ENCODE measurements at places on chromosomes 3 and 15. TPM values are rescaled to one million over a fixed set of nuclear protein-coding genes. Genes with fewer than 3 reads are reported as not detected.

Gene CACNA1D
- total RNA-seq, result 7.4 TPM

Gene COL6A6
- total RNA-seq, result 0.16 TPM

Gene GAP43
- 5.1 TPM for total RNA-seq

Gene IL17RD
- total RNA-seq, result 17.0 TPM

Gene GOLGA8K
- 10.0 TPM for total RNA-seq

Gene IL17RE
- total RNA-seq, result 11.0 TPM

Gene SPINK8
- not detected for total RNA-seq

Gene BUB1B
- total RNA-seq, result 5.0 TPM

GRCh38 chr3:177495566-177495965, 298.3 kb upstream of the TBL1XR1 start:
- DNase-seq, result no peak
- H3K36me3 ChIP-seq, result no peaks in the 10 kb centered on the region
- no peaks in the 10 kb centered on the region for H3K27me3 ChIP-seq
- H3K4me1 ChIP-seq, result peaks cover 4% of the 10 kb centered on the region
- H3K27ac ChIP-seq, result no peak overlapping the region

DNA sequence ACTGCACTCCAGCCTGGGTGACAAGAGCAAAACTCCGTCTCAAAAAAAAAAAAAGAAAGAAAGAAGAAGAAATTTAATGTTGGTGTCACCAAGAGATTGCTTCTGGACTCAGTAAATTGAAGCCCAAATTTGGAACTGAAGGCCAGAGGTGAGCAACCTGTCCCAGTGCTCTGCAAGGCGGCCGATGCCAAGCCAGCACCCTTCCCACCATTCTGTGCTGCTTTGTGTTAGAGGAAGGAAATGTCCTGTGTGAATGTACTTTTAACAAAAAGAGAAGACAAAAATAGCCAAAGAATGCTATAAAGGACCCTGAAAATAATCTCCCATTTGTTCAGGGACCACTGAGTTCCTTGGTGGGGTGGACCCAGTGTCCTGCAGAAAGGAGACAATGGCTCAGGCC, 44.6 kb downstream of the CDC25A start:
- no peaks in the 10 kb centered on the region for H3K36me3 ChIP-seq
- no peaks in the 10 kb centered on the region for H3K27me3 ChIP-seq
- no peak overlapping the region for H3K27ac ChIP-seq
- H3K4me1 ChIP-seq, result no peaks in the 10 kb centered on the region

DNA sequence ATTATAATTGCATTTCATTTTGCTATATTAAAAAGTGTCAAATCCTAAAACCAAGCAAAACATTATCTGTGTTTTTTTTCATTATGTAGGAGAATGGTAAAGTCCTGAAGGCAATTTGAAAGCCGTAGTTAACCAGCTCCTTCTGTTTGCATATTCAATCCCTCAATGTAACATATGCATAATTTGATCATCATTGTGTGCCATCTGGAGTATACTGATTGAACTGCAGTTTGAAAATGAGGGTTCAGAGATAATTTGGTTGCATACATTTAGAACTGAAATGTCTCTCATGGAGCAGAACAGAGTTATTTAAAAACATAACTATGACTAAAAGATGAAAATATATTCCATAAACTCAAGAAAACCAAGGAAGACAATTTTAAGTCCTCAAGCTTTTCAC, 518.6 kb downstream of the GBE1 start:
- no peak overlapping the region for H3K27ac ChIP-seq
- H3K36me3 ChIP-seq, result no peaks in the 10 kb centered on the region
- DNase-seq, result no peak
- no peaks in the 10 kb centered on the region for H3K27me3 ChIP-seq
- H3K4me3 ChIP-seq, result no peak overlapping the region
- H3K4me1 ChIP-seq, result peaks cover 3% of the 10 kb centered on the region

DNA sequence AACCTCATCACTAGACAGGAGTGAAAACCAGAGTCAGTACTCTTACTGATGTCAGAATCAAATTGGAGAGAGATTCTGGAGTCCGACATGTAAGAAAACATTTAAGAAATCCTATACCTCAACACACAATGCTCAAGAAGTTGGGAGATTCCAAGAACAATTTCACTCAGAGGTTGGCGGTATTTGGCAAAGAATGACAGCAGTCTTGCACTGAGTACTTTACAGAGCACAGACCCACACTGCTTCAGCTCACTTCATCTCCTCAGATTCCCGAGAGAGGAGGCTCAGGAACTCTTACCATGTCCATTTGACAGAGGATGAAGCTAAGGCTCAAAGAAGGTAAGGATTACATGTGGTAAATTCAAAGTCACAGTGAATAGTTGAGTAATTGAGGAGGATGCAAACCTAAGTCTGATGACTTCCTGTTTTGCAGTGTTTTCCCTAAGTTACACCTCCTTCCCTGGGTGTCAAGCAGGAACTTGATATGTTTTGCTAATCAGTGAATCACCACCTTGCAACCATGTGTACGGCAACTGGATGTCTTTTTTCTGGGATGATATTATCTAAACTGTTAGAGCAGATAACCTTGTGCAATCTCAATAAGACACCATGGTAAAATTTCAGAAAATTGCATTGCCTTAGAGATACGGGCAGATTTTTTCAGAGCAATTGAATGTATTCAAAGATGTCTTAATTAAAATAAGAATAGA, 61.3 kb upstream of the MME start:
- H3K4me1 ChIP-seq, result no peaks in the 10 kb centered on the region
- H3K36me3 ChIP-seq, result no peaks in the 10 kb centered on the region
- DNase-seq, result no peak
- H3K27ac ChIP-seq, result no peak overlapping the region
- H3K27me3 ChIP-seq, result no peaks in the 10 kb centered on the region

DNA sequence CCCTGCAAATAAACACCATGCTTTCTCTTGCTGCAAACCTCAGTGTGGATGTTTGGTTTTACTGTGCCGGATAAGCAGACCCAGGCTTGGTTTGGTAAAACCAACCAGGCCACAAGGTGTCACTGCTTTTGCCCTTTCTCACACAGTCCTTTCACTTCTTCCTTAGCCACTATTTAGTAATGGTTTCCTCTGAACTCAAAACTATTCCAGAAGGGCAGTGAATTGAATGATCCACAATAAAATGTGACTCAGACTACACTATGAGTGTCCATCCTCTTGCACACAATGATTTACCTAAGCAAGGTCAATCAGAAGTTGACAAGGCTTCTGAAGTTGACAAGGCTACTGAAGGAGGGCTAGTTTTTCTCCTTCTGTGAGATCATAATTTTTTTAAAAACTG, 552.4 kb upstream of the CCDC54 start:
- H3K36me3 ChIP-seq, result no peaks in the 10 kb centered on the region
- no peak overlapping the region for H3K4me3 ChIP-seq
- no peak for DNase-seq

GRCh38 chr3:79018265-79018664, 749.5 kb downstream of the ROBO1 start:
- no peaks in the 10 kb centered on the region for H3K36me3 ChIP-seq
- H3K4me3 ChIP-seq, result peak overlapping the region; percentile 89
- no peak for DNase-seq
- H3K27me3 ChIP-seq, result no peaks in the 10 kb centered on the region
- H3K27ac ChIP-seq, result no peak overlapping the region
- H3K4me1 ChIP-seq, result peaks cover under 1% of the 10 kb centered on the region

DNA sequence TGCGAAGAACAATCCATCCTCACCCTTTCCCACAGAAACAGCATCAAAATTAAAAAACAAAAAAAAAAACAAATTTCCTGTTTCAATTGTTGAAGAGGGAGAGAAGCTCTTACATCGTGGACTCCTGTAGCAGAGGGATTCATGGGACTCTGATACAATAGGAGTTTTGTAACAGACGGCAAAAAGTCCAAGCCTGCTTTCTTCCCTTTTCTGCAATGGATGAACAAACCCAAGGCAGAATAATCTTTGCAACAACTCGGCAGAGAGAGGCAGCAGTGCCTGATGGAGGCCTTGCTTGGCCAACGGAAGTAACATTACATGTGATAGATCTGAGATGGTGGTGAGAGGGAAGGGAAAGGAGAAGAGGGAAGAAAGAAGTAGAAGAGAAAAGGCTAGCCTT, 26.9 kb downstream of the CCR4 start:
- no peaks in the 10 kb centered on the region for H3K4me1 ChIP-seq
- no peak for DNase-seq
- no peaks in the 10 kb centered on the region for H3K36me3 ChIP-seq
- no peak overlapping the region for H3K27ac ChIP-seq
- H3K27me3 ChIP-seq, result no peaks in the 10 kb centered on the region
- H3K4me3 ChIP-seq, result no peak overlapping the region

GRCh38 chr15:94239474-94239873, 8.1 kb downstream of the MCTP2 start:
- no peaks in the 10 kb centered on the region for H3K27me3 ChIP-seq
- H3K27ac ChIP-seq, result no peak overlapping the region
- H3K36me3 ChIP-seq, result no peaks in the 10 kb centered on the region
- no peak overlapping the region for H3K4me3 ChIP-seq
- no peak for DNase-seq
- no peaks in the 10 kb centered on the region for H3K4me1 ChIP-seq

- peak; percentile 76 for DNase-seq
- H3K27me3 ChIP-seq, result no peaks in the 10 kb centered on the region
- peaks cover 19% of the 10 kb centered on the region for H3K4me1 ChIP-seq
- no peak overlapping the region for H3K27ac ChIP-seq
Observed at GRCh38 chr15:47473832-47474231, 243.5 kb upstream of the SEMA6D start.

DNA sequence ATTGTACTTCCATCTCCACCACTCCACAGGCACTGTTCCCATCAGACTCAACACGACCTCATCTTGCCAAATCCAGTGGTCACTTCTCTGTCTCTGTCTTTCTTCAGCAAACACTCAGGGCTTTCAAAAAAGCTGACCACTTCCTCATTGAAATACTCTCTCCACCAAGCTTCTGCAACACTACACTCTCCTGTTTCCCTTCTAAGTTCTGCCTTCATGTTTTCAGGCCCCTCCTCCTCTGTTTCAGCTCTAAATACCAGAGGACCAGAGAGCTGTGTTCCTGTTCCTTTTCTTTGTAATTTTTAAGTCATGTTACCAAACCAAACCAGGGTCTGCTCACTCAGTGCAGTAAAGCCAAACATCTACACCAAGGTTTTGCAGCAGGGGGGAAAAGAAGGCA, 33.8 kb upstream of the ACP3 start:
- no peaks in the 10 kb centered on the region for H3K36me3 ChIP-seq
- no peaks in the 10 kb centered on the region for H3K4me1 ChIP-seq
- H3K27ac ChIP-seq, result no peak overlapping the region
- H3K27me3 ChIP-seq, result no peaks in the 10 kb centered on the region
- DNase-seq, result no peak

GRCh38 chr15:47792231-47792630, 74.9 kb downstream of the SEMA6D start:
- no peaks in the 10 kb centered on the region for H3K27me3 ChIP-seq
- no peaks in the 10 kb centered on the region for H3K36me3 ChIP-seq
- peaks cover 4% of the 10 kb centered on the region for H3K4me1 ChIP-seq
- H3K27ac ChIP-seq, result no peak overlapping the region
- DNase-seq, result no peak

DNA sequence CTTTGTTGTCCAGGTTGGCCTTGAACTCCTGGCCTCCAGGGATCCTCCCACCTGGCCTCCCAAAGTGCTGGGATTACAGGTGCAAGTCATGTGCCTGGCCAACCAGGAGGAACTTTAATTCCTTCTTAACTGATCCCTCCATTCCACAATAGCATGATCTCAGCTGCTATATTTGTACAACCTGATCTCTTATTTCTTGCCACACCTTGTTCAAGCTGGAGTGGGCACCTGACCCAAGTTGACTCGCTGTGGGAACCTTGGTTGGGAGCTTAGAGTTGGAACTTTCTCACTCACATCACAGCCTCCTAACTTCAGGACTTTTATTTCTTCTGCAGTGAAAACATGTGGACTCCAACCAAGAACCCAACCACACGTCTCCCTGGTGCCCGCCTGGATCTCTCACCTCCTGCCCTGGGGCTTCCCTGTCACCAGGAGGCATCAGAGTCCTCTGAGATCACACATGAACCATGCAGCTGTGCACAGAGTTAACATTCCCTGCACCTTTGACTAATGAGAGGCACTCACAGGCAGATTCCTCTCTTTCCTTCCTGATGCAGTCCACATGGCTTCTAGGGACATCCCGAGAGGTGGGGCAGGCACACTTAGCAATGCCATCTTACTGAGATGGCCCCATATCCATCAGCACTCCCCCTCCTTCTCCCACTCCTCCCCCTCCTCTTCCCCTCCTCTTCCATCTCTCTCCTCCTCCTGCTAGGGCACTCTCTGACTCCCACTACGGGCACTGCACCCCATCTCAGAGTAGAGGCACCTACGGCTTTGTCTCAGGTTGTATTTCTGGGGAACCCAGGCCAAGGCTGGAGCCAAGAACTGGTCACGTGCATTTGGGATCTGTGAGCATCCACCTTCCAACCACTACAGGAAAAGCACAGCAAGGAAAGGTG, 9.7 kb upstream of the CYFIP1 start:
- H3K36me3 ChIP-seq, result no peaks in the 10 kb centered on the region
- H3K27me3 ChIP-seq, result no peaks in the 10 kb centered on the region
- H3K27ac ChIP-seq, result no peak overlapping the region
- H3K4me1 ChIP-seq, result no peaks in the 10 kb centered on the region
- DNase-seq, result no peak

DNA sequence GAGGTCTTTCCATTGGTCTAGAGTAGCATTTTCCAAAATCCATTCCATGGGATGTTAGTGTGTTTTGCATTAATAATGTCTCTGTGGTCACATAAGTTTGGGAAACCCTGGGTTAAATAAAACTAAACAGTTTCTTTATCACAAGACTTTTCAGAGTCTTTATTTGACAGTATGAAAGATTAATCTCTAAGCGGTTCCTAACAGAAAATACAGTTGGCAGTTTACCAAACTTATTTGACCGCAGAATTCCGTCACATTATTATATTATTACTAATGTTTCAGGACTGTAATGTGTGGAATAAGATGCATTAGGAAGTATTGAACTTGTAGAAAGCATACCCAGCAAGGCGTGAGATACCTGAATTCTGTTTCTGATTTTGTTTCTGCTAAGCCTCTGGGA, 71.5 kb upstream of the ADAMTSL3 start:
- no peak for DNase-seq
- H3K4me3 ChIP-seq, result no peak overlapping the region
- H3K27me3 ChIP-seq, result no peaks in the 10 kb centered on the region
- no peaks in the 10 kb centered on the region for H3K4me1 ChIP-seq
- no peaks in the 10 kb centered on the region for H3K36me3 ChIP-seq

GRCh38 chr15:42736178-42736792, 643 bp downstream of the CDAN1 start:
- no peaks in the 10 kb centered on the region for H3K4me1 ChIP-seq
- H3K27ac ChIP-seq, result peak overlapping the region; percentile 55
- peak overlapping the region; percentile 77 for H3K4me3 ChIP-seq
- H3K27me3 ChIP-seq, result no peaks in the 10 kb centered on the region

GRCh38 chr3:152232001-152232400, 36.7 kb upstream of the MBNL1 start:
- H3K27me3 ChIP-seq, result no peaks in the 10 kb centered on the region
- no peak overlapping the region for H3K27ac ChIP-seq
- no peaks in the 10 kb centered on the region for H3K36me3 ChIP-seq

GRCh38 chr3:194360568-194360967, 9.0 kb downstream of the LRRC15 start:
- H3K4me3 ChIP-seq, result no peak overlapping the region
- no peaks in the 10 kb centered on the region for H3K27me3 ChIP-seq
- H3K27ac ChIP-seq, result no peak overlapping the region
- H3K4me1 ChIP-seq, result no peaks in the 10 kb centered on the region

GRCh38 chr3:107268469-107268868, 108.8 kb upstream of the CCDC54 start:
- H3K4me3 ChIP-seq, result no peak overlapping the region
- H3K27me3 ChIP-seq, result no peaks in the 10 kb centered on the region
- H3K36me3 ChIP-seq, result no peaks in the 10 kb centered on the region
- H3K27ac ChIP-seq, result no peak overlapping the region
- no peaks in the 10 kb centered on the region for H3K4me1 ChIP-seq

Measured in aorta (tissue), 5 donors.